ENCODE measurements at places on chromosomes 1 and 21.
A peak's percentile ranks its signal among the peaks of the same experiment; 100 is the strongest.

- DNase-seq, result no peak
Observed at GRCh38 chr1:214228976-214229375, 52.0 kb upstream of the SMYD2 start.

DNA sequence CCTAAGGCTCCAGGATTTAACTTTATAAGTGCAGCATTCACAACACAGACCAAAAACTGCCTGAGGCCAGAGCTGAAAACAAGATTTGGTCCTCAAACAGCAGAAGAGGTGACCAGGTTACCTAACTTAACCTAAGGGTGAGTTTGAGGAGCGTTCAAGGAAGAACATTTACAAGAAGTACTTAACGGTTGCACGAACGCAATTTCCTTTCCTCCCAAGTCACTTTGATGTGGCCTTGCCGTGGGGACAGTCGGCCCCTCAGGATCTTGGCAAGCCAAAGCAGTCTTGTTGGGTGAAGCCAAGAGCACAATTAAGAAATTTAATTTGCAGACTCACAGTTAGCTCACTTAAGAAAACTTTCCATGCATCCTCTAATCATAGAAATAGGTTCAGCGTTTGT is 202.6 kb upstream of the COA6 start:
- no peak for DNase-seq

DNA sequence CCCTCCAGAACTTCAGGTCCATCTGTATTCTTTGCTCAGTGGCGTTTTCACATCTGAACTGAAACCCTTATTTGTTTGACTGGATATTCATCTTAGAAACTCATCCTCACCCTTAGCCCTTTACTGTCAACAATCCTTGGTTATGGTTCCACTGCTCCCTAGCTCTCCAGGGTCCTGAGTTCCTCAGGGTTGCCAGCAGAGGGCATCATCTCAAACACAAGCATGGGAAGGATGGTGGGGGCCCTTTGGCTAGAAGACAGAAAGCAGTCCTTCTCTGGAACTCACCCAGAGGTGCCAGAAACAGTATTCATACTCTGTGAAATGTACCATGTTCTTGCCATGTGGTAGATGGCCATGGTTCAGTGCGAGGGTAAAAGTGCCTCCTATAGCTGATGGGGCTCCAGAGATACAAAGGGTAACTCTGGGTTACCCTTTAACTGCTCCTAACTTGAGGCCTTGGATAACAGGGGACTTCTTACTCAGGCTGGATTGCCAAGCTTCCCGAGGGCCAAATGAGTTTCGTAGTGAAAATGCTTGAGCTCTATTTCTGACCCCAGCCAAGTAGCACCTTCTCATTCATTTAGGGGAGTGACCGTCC is 11.3 kb downstream of the NCSTN start:
- peak; percentile 19 for DNase-seq

DNA sequence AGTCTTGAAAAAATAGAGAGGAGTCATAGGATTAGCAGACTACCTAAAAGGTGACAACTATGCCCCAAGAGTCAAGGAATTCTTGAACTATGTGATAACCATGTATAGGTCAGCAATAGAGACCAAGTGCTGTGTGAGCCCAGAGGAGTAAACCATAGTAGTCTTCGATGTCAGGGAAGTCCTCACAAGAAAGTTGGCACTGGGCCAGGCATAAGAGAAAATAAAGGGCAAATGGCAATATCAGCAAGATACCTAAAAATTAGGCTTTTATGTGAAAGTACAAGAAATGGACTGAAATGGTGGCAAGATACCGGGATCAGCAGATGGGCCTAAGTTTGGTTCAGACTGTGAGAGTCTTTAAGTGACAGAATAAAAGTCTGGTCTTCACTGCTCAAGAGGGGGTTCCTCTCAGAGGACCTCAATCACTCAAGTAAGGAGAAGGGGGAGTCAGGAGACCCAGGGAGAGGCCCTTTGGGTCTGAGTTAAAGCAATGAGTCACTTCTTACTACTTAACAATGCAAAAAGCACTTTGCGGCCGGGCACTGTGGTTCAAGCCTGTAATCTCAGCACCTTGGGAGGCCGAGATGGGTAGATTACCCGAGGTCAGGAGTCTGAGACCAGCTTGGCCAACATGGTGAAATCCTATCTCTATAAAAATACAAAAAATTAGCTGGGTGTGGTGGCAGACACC is 95.0 kb downstream of the TEX35 start:
- DNase-seq, result no peak

- DNase-seq, result no peak
Observed at GRCh38 chr1:34050709-34051485, 114.1 kb downstream of the CSMD2 start.

DNA sequence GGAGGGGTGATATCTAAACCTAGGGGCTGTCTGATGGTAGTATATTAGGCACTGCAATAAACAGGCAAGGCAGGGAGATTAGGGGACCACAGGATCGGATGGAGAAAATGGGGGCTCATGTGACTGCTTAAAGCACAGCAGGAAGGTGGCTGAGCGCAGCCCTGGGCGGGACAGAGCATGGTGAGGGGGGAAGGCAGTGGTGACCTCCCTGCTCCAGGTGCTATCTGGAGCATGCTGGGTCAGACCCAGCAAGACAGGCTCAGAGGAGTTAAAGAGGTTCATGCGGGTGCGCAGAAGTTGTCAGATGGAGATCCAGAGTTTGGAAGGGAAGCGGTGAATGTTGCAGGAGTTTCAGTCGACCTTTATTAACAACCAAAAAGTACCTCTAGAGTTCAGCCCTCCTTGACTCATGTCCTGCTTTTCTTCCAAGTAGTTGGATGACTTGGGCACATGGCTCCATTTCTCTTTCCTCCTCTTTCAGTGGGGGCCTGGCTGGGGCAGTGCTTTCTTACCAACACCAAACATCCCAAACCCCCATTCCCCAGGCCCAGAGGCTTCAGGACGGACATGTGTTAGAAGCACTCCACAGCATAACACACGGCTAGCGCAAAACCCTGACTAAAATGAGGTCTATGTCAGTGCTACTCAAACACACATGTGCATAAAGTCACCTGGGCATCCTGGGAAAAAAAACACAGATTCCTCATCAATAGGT is 41.5 kb downstream of the CAPN9 start:
- DNase-seq, result no peak

DNA sequence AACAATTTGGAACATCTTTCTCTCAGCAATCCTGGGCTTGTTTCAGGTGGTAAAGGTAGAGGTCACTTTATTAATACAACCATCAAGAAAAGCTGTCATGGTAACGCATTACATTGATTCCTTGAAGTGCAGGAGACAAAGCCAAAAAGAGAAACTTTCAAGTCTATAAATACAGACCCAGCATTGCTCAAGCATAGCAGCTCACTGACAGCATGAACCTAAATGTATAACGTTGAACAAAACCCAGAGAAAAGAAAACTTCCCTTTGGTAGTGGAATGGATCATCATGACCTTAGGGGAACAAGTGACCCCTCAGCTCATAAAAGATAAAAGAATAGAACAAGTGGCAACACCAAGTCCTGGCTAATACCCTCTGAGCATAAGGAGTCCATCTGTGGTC is 332.2 kb downstream of the NTNG1 start:
- DNase-seq, result no peak

GRCh38 chr1:21489146-21489545 is 20.1 kb upstream of the ALPL start:
- DNase-seq, result no peak

- DNase-seq, result no peak
Observed at GRCh38 chr1:234393190-234393589, 19.9 kb downstream of the COA6 start.

- DNase-seq, result peak; percentile 56
Observed at GRCh38 chr1:247373721-247374141, 42.1 kb upstream of the ZNF496 start.

DNA sequence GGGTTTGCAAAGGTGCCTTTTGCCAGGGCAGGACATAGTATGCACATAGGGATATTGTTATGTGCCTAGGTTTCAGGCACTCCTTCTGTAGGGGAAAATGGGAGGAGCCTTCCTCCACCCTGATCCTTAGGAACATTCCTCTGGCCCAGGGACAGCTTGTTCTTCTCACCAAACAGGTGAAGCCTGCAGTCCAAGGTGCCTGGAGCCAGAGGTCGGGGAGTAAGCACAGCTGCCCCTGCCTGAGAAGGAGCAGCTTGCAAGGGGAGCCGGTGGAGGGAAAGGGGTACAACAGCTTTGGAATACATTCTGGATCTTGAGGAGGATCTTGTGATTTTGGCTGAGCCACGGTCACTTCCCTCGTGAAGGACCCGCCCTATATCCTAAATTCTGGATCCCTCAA is 82.4 kb upstream of the CD1D start:
- no peak for DNase-seq

DNA sequence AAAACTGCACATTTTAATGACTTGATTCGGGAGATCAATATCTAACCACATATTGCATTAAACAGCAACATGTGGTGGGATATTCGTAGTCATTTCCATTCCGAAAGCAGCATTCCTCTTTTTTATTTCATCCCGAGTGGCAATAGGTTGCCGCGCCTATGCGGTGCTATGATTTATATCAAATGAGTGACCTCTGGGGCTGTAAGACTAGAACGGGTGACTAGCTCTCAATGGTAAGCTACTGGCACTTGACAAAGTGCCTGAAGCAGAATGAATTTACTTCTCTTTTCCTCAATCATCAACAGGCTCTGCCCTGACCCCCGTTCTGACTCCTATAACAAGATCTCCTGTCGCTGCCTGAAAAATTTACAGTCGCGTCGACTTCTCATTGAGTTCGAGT is 162.3 kb downstream of the ZNF281 start:
- DNase-seq, result no peak

- DNase-seq, result no peak
Observed at GRCh38 chr1:69203166-69203565, 364.6 kb upstream of the LRRC7 start.

DNA sequence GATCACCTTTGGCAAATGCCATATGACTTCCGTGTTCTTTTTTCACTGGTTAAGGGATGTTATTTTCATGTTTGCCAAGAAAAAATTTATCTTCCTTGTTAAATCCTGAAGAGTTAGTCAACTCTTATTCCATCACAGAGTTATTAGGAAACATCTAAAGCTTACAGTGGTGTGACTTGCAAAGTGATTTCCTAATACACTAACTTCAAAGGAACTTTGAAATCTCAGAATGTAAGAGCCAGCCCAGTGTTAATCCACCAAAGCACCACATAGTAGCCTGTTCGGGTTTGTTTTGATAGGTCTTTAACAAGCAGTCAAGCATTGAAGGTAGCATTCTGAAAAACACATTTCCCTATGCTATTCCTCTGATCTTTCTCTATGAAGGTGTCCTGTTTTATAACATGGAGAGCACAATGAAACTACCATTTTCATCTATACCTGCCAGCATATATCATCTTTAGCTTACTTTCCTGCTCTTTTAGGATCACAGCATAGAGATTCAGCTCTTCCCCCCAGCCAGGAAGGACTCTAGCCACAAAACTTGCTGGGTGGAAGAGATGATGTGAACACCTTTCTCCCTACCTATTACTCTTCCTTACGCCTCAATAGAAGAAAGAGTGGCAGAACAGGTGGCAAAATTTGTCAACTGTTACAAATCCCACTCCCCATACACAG is 82.4 kb upstream of the MAGI3 start:
- no peak for DNase-seq

DNA sequence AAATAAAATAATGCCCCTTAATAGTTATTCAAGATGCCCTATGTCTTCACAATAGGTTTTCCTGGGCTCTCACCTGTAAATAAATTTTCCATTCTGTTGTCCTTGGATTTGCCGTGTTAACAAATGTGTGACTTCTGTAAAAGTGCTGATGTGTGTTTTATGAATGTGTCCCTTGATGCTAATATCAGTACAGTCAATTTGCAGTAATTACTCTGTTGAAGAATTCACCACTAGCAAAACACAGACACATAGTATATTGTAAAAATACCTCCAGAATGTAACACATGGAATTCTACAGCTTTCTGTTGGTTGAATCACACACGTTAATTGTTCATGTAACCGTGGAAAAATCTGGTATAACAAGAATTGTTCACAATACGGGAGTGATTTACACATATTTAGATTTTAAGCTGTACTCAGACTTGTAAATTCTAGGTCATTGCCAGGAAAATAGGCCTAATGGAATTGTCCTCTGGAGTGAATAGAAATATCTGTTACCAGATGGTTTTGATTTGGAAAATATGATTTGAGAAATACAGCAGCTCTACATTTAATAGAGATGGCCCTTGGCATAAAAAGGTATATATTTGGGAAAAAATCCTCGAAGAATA is 36.7 kb upstream of the KCNK2 start:
- DNase-seq, result no peak
